ENCODE measurements at places on chromosomes 5 and 9.

DNA sequence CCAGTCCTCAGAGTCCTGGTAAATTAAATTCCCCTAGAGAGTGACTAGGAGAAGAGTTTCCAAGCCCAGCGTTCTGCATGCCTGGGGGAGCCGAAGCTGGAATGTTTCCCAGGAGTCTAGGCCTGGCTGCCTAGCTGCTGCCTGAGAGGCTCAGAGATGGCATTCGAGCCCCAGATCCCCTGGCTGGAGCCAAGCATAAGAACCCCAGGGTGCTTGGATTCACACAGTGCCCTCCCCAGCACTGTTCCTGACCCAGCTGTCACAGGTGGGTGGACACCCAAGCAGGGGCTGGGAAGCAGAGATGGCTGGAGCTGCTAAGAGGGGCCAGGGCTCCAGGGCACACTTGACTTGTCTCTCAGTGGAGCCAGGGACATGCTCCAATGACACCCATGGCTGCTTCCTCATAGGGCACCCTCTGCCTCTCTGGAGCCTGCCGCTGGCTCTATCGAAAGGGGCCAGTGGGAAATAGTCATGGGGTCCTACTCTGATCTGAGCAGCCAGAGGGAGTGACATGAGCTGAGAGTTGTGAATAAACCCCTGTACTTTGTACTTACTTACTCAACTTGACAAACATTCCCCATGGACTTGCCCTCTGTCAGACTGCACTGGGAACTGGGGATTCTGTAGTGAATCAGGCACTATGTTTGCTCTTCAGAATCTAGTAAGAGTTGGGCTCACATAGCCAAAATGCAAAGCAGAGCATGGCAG is 62.6 kb upstream of the XPA start:
- DNase-seq = no peak

DNA sequence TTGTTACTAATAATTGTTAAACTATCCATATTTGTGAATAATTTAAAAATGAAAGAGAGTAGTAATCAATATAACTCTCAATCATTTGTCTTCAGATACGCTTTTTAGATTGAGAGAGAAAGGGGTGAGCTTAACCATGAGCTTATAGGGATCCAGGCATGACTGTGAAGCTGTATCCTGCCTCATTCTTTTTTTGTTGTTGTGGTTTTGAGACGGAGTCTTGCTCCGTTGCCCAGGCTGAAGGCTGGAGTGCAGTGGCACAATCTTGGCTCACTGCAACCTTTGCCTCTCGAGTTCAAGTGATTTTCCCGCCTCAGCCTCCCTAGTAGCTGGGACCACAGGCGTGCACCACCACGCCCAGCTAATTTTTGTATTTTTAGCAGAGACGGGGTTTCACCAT is 44.0 kb downstream of the NIPAL4 start:
- no peak for DNase-seq

- no peak for DNase-seq
Observed at GRCh38 chr9:14403081-14403480, 89.1 kb upstream of the NFIB start.

DNA sequence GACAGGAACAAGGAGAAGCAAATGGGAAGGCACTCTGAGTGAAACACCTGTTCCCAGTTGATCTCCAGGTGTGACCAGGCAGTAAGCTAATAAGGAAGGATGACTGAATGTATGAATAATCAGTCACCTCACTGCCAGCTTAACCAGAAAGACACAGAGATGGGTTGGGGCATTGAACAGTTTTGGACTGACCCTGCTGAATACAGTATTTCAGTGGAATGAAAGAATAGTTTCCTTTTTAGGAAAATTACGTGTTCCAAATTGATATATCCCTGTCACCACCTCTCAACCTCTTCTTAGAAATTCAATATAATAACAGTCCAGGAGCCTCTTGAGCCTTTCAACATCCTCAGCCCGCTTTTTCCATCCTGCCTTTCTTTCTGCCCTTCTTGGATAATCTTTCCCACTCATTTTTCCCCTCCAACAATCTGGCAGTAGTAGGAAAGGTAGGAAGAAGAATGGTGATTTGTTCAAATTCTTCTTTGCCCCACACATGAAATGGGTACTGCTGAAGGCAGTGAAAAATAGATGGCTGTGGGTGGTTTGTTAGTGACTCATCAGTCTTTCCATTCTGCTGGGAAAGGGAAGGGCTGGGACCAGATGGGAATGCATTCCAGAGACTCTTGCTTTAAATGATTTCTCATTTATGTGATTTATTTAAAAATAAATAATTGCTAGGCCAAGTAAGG is 117.9 kb downstream of the ZSWIM6 start:
- peak; percentile 88 for DNase-seq

GRCh38 chr9:122126331-122127261 is 33.0 kb downstream of the NDUFA8 start:
- peak; percentile 13 for DNase-seq

DNA sequence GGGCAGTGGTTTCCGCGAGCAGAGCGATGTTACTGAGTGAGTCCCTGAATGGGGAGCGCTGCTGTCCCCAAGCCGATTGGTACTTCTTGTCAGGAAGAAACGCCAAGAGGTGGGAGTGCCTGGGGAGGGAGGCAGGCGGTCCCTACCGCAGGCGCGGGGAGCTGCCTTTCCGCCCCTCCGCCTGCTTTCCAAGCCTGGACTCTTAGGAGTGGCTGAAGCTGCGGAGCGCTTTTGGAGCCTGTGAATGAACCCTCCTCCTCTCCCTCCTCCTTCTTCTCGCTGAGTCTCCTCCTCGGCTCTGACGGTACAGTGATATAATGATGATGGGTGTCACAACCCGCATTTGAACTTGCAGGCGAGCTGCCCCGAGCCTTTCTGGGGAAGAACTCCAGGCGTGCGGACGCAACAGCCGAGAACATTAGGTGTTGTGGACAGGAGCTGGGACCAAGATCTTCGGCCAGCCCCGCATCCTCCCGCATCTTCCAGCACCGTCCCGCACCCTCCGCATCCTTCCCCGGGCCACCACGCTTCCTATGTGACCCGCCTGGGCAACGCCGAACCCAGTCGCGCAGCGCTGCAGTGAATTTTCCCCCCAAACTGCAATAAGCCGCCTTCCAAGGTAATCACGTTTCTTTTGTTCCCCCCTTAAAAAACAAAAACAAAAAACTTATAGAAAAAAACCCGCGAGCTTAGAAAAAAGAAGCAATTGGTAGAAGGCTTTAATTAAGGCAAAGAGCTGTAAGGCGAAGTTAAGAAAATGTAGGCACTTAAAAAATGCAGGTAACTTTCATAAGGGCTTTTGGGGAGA is at the start of gene VCAN:
Gene VCAN, plus strand, starts transcription at position 340 of the 808 bp plus-strand sequence. CDS start 11,775 bp downstream, outside the sequence.
- peak; percentile 88 for DNase-seq

- DNase-seq = no peak
Observed at GRCh38 chr5:27900761-27901160, 862.4 kb upstream of the CDH9 start.

DNA sequence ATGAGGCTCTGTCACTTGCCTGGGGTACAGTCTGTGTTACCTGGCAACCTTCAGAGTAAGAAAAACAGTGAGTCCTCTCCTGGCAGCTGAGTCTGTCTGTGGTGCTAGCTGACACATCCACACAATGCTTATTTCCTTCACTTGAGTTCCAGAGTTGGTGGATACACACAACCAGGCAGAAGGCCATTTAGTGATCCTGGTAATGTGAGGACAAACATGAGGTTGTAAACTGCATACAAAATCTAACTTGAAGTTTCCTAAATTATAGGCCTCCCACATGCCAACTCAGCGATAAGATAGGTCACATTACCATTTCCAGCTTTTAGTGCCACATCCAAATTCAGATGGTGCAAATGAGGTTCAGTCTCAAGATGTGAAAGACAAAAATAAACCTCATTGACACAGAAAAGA is 125.5 kb downstream of the DCP2 start:
- DNase-seq = no peak

DNA sequence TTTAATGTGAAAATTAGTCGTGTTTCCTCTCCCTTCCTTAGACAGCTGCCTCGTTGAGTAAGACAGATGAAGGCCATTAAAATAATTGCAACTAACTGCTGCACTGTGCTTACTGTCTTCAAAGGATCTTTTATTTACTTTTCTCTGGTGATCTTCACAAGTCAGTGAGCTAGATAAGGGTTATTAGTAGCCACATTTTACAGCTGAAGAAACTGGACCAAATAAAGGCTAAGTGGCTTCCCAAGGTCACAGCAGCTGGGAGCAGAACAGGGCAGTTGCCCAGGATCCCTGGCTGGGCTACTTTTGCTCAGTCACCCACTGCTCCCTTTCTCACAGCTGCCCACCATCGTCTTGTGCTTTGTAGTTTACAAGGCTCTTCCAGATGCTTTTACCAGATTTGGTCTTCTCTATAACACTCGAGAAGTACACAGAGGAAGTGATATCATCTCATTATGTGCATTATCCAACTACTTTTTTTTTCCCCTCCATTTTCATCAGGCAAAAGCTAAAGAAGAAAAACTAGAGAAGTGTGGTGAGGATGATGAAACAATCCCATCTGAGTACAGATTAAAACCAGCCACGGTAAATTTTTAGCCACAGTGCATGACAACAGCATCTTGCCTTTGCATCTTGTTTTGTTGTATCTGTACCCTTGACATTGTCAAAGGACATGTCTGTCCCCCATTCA is 61.8 kb downstream of the ERAP1 start:
- peak; percentile 50 for DNase-seq
